Activated T-cell treated with anti-CD3 and anti-CD28 coated beads for 4 hours (primary cell): ENCODE measurements at places on chromosomes 1 and 21.

- DNase-seq, result no peak
Measured at GRCh38 chr1:21077085-21077484, 99.6 kb downstream of the EIF4G3 start.

DNA sequence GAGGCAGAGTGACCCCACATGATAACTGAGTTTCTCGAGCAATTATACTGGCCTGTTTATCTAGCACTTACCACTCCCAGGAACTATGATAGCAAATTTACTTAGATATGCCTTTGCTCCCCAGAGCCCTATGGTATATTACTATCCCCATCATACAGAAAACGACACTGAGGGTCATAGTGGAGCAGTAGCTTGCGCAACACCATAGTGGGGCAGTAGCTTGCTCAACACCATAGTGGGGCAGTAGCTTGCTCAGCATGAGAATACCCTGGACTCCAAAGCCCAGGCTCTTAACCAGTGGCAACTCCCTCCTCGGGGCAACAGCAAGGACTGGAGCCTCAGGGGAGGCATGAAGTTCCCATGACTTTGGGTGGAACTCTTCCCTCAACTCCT, 211.9 kb downstream of the NPHP4 start:
- no peak for DNase-seq

DNA sequence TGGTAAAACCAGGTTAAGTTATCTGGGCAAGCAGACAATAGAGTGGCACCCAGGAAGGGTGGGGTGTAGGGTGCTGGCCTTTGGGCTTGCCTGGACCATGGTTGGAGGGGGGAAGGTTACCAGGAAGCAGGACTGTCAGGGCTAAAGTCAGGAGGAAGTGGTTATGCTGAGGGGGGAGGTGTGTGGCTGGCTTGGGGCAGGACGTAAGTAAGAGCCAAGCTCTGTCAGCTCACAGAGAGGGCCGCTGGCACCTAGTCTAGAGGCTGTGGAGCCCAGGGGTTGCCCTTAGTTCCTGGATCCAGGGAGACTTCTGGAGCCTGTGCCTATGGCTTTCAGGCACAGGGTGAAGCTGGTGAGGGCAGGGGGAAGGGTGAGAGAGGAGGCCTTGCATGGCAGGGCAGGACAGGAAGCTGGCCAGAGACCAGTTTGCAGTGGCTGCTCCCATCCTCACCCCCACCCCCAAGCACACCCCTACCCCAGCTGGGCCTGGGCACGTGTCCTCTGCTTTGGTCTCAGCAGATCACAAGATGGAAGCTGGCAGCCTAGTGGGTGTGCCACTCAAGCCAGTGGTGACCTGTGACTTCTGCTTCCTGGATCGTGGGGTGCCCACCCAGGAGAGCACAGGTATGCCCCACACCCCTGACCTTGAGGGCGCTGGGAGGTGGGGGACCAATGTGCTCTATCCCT, 20.5 kb upstream of the SMYD3 start:
- no peak for DNase-seq

DNA sequence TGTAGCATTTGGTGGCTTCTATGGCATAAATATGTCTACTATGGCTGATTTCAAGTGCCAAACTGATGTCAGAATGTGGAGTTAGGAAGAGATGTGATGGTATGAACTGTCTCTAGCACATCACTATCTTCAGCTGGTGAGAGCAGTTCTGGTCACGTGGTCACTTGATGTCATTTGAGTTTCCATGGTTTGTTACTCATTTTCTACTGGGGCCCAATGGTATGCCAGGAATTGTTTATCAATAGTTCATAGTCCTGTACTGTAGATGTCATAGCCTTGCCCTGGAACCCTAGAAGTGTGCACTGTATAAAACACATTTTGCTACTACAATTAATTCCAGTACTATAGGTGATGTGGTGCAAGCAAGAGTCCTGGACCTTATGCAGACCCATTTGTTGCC, 153.7 kb downstream of the PDE4B start:
- no peak for DNase-seq

- no peak for DNase-seq
Measured at GRCh38 chr1:151193856-151194255, 3.9 kb upstream of the VPS72 start.

DNA sequence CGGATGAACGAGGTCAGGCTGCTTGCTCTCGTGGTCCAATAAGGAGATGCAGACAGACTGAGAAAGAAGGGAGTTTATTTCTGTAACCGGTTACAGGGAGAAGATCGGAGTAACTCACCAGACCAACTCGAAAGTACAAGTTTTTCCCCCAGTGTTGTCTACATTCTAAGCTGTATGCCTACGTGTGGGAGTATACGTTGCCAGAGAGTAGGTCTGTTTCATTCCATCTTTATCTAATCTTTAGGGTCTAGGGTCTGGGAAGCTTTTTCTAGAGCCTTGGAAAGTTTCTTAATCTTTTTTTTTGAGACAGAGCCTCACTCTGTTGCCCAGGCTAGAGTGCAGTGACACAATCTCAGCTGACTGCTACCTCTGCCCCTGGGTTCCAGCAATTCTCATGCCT, 4.7 kb upstream of the PADI1 start:
- DNase-seq, result no peak

- DNase-seq, result no peak
Measured at GRCh38 chr21:23921670-23922418, 1685.4 kb downstream of the MRPL39 start.

- no peak for DNase-seq
Measured at GRCh38 chr21:30463713-30464112, 16.5 kb downstream of the KRTAP19-1 start.

- no peak for DNase-seq
Measured at GRCh38 chr1:180081474-180081873, 73.2 kb upstream of the QSOX1 start.
